ENCODE measurements at places on chromosomes 5 and 9.
A peak's percentile ranks its signal among the peaks of the same experiment; 100 is the strongest.

GRCh38 chr5:103758996-103759395 is 196.4 kb upstream of the NUDT12 start:
- peak; percentile 51 for DNase-seq

DNA sequence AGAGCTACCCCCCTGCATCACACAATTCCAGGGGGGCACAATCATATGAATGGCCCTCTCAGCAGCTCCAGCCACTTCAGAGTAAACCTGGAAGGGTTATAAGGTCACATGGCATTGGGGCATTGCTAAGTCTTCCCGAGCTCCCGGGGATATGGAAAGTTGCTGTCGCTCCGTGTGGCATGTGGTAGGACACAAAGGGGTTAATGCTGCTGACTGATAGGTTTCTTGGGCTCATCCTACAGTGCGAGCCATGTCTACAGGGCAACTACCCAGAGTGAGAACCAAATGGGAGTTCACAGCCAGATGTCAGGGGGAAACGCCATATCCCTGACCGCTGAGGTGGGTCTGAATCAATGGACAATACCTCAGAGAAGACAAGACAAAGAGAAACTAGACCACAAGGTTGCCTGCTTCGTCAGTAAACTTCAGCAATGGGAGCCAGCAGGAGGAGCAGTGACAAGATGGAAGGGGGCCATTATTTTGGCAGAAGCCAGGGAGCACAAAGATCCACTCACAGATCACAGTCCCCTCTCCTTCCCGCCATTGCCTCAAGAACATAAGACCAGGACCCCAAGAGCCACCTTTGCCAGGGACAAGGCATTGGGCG is 52.4 kb upstream of the SHISAL2B start:
- no peak for DNase-seq

GRCh38 chr9:95148208-95148520 is 169.3 kb downstream of the FANCC start:
- no peak for DNase-seq

DNA sequence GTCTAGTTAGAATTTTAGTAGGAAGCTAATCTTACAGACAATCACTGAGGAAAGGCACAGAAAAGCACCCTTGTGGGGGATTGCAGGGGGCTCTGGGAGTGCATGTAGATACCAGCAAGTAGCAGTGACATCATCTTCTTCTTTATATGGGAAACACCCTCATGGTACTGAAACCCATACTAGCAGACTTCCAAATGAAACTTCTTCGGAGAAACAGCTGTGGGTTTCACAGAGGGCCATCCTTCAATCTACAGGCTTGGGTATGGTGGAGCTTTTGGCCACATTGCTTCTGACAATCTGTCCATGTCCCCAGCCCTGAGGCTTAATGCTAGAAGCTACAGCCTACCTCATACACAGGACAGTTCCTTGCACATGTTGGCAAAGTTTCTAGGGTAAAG is 165.2 kb upstream of the NFIB start:
- no peak for DNase-seq

GRCh38 chr5:81759632-81760005 is 8.7 kb upstream of the SSBP2 start:
- DNase-seq, result no peak

- DNase-seq, result peak; percentile 29
Observed at GRCh38 chr5:24642022-24642421, 2.8 kb downstream of the CDH10 start.

DNA sequence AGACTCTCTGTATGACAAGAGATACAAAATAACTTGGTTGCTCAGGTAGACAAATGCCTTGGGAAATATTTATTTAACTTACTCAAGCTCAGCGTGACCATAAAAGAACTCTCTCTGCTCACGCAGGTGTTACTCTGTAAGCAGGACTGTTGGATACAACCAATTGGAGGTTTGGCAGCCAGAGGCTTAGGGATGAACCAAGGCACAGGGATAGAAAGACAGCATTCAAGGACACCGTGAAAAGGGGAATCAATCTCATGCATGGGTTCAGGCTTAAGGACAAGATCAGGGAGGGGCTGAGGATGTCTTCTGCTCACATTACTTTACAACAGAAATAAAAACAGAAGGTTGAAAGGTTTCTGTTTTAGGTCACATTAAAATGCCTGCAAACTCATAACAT is 389.0 kb upstream of the BRINP1 start:
- no peak for DNase-seq

GRCh38 chr5:131647048-131647769 is 12.2 kb upstream of the RAPGEF6 start:
- no peak for DNase-seq

DNA sequence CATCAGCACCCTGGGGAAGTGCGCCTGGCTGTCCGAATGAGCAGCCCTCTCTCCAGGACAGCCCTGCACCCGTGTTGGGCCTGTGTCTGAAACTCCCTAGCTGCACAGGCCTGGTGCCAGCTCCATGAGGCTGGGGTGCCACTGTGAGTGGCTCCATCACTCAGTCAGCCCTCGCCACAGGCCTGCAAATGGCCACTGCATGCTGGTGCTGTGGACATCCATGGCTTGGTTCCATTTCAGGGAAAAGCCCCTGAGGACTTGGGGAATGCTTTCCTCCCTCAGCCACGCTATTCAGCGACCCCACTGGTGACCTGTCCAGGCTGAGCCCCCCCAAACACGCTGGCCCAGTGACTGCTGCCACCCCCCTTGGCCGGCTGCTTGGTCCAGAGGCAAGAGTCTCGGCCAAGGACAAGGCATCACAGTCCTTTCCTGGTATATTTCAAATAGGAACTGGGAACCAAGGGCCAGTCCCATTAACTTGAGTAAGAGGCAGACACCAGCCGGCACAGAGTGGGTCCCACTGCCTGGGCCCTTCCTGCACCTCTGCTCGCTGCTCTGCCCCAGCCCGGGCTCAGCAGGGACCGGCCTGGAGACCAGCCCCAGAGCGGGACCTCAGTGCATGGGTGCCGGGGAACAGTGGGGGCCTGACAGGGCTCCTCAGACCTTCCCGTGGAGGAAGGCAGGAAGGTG is 181.3 kb downstream of the AUH start:
- no peak for DNase-seq

DNA sequence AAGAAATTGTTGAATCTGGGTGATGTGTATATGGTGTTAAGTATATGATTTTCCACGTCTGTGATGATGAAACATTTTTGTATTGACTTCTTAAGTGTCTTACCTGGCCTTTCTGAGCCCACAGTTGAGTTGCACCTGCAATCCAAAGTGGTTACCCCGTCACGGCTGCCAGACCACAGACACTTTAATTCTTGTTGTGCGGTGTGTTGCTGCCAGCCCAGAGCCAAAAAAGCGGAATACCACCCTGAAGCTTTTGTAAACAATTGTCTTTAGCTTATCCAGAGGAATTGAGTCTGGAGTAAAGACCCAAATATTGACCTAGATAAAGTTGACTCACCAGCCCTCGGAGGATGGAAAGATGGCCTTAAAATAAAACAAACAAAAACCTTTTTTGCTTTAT is 35.1 kb downstream of the MTAP start:
- no peak for DNase-seq

DNA sequence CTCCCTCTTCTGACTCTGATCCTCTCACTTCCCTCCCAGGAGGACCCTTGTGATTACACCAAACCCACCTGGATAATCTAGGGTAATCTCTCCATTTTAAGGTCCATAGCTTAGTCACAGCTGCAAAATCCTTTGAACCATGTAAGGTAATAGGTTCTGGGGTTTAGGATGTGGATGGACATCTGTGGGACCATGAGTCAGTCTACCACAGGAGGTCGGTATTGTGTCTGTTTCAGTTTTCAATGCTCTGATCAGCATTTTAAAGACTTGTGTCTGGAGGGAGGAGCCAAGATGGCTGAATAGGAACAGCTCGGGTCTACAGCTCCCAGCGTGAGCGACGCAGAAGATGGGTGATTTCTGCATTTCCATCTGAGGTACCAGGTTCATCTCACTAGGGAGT is 112.6 kb downstream of the CAVIN4 start:
- DNase-seq, result no peak

DNA sequence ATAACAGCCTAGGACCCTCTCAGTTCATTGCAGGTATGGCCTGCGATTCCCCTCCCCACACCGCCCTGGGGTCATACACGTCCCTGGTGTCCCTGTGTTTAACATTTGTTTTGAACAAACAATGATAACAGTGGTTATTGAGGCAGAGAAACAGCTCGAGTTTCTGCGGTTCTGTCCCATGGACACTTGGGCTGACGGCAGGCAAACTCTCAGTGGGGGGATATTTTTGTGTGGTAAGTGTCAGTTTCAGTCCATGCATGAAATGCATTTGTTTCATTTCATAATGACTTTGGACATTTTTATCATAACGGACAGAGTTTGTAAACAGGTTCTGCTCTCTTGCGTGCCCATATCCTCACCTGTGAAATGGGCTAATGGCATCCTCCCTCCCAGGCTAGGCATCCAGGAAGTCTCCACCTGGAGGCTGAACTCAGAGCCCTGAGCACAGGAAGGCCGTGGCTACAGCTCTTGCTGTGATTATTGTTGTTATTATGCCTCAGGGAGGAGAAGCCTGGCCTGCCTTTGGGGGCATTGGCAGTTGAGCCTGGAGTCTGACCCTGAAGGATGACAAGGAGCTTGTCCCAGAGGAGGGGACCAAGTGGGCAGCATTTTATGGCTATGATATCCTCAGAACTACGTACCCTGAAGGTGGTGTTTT is 190.9 kb downstream of the GADD45G start:
- no peak for DNase-seq

DNA sequence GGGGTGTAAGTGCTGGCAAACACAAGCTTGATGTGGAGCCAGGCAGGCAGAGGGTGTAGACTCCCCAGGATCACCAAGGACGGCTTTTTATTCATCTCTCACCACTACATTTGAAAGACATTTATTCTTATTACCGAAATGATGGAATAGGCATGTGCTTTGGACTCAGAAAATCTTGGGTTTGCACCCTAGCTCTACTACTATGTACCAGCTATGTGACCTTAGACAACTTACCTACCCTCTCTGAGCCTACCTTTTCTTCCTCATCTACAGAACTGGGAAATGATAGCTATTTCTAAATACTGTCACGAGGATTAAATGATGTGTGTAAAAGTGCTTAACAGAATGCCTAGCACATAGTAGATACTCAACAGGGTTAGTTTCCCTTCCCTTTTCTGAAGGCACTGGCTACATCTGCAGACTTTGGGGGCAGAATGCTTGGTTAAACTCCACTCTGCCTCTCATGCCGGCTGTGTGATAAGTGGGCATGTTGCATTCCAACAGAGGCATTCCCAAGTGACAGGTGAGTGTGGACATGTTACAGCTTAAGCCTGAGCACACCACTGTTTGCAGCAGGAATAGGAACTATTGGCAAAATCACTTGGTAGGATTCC is 94.8 kb downstream of the SLC1A3 start:
- no peak for DNase-seq

- DNase-seq, result no peak
Observed at GRCh38 chr5:147187099-147187540, 47.7 kb upstream of the STK32A start.

- DNase-seq, result no peak
Observed at GRCh38 chr9:1440256-1440655, 390.1 kb downstream of the DMRT2 start.

GRCh38 chr5:124550731-124551130 is 195.7 kb downstream of the ZNF608 start:
- DNase-seq, result no peak

DNA sequence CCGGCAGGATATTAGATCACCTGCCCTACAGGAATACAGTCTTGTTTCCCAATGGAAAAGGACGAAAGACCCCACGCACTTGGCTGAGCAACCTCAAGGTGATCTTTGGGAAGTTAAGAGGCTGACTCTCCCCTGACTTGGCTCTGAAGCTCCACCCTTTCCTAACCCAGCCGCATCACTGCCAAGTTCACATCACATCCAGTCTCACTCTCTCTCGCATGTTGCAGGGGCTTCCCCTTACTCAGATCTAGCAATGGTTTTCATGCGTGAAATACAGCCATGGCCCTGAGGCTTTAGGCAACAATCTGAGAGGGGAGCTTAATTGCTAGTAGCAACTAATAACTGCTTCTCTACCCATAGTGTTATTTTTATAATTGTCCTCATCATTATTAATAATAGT is 211.6 kb downstream of the DOCK8 start:
- no peak for DNase-seq

GRCh38 chr5:128487041-128487440 is 51.0 kb downstream of the FBN2 start:
- DNase-seq, result no peak

- DNase-seq, result no peak
Observed at GRCh38 chr5:72452515-72453245, 54.5 kb downstream of the ZNF366 start.

GRCh38 chr9:81499021-81499454 is 190.3 kb downstream of the TLE1 start:
- DNase-seq, result no peak

DNA sequence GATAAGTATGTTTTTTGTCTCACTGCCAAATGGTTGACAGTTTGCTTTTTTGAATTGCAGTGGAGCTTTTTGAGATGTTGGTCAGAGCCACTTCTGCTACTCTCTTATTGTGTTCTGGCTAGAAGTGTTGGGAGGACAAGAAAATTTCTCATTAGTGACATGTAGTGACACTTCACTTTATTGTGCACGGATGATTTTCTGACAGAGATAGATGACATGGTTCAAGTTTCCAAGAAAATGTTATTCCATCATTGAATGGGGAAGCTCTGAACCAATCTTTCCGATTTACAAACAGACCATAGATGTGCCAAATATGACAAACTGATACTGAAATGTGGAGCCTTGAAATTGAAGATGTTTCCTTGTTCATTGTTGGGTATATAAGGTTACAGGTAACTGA is 558.9 kb upstream of the WWC1 start:
- DNase-seq, result no peak

- DNase-seq, result no peak
Observed at GRCh38 chr5:33153831-33154230, 286.9 kb upstream of the TARS1 start.

- no peak for DNase-seq
Observed at GRCh38 chr5:33114361-33114760, 326.4 kb upstream of the TARS1 start.

DNA sequence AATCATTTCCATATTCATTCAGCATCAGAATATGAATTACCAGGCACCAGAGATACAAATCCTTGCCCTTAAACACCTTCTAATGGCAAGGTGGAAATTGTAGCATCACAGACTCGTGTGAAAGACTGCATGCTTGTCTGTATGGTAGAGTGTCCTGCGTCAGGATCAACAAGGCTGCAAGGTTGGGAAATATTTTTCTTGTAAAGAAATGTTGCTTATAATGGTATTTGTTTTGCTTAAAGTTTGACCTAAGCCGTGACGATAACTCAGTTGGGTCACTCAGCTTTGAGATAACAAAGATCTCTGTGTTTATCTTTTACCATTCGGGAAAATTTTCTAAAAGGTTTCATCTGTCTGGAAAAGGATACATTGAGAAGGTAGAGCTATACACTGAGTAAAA is 87.6 kb downstream of the BASP1 start:
- no peak for DNase-seq

GRCh38 chr5:163908253-163908652 is 402.8 kb downstream of the MAT2B start:
- no peak for DNase-seq

DNA sequence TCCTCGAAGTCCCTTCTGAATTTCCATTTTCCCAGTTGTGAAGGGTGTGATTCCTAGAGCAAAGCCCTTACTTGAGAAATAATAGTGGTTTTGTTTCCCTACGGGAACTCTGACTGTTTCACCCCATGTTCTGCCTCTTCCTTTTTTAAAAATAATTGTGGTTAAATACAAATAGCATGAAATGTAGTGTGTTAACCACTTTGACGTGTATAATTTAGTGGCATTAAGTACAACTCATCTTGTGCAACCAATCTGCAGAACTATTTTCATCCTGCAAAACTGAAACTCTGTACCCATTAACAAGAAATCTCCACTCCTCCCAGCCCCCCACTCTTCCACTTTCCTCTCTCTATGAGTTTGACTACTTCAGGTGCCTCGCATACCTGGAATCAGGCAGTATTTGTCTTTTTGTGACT is 35.6 kb upstream of the HAND1 start:
- no peak for DNase-seq
